Stimulated activated CD8-positive, alpha-beta memory T cell treated with anti-CD3 and anti-CD28 coated beads, Interleukin-4, amount 100 ng/mL, for 4 hours (primary cell): ENCODE measurements at places on chromosomes 7 and 10.
A peak's percentile ranks its signal among the peaks of the same experiment; 100 is the strongest.

DNA sequence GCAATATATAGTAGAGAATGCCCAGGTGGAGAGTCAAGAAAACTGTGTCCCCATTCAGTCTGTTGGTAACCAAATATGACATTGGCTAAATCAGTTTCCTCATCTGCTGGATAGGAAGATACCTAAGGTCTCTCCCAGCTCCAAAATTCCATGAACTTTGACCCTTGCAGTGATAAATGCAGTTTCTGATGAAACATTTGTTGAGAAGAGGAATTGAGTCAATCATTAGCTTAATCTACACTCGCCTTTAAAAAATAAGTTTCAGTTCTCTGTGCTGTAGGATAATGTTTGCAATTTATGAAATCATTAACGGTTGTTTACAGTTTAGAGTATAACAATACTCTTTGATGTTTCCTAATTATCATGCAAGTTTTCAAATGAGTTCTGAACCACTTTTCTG is 38.0 kb upstream of the SLC25A13 start:
- no peak for DNase-seq

GRCh38 chr7:69772718-69773436 is 174.6 kb downstream of the AUTS2 start:
- DNase-seq, result no peak

DNA sequence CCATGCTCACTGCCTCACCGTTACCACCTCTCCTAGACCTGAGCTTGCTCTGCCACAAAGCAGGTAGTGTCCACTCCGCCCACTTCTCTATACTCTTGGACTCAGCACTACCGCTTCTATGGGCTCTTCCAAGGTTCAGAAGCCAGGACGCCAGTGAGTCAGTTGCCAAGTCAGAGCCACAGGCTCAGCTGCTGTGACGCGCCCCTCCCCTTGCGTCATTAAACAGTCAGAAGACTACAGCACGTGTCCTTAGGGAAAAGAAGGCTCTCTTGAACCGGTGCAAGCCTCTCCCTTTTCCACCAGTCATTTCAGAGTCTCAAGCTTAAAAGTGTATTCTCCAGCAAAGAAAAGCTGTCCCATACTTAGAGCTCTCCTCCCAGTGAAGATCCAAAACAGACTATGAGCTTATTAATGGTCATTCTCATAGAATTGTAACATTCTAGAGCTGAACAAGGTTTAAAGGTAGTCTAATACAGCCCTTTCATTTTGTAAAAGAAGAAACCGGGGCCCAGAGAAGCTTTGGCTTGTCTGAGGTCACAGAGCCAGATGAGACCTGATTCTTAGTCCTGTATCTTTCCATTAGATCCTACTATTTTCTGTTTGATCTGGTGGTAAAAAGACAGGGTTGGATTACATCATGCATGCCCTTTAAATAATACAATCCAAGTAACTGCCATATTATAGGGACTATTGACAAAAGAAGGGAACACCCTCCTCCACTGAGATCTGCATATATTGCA is 40.9 kb upstream of the MET start:
- DNase-seq, result no peak

GRCh38 chr7:17598846-17599245 is 300.4 kb downstream of the AHR start:
- no peak for DNase-seq

GRCh38 chr7:80445351-80445750 is 66.5 kb downstream of the GNAT3 start:
- DNase-seq, result no peak

DNA sequence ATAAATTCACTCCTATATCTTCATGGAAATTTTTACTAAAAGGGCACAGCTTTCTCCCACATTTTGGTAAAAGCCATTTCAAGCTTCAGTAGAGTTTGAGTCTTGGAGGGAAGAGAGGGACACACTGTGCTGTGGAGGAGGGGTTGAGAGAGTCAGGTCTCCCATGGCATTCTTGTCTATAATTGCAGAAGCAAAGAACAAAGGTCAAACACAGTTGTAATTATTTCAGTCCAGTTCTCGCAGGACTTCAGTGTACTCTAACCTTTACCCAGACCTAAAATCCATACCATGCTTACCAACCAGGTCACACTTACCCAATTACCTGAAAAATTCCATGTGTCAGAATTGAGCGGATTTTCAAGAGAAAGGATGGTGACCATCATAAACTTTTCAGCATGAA is 298.4 kb downstream of the XPNPEP1 start:
- no peak for DNase-seq

DNA sequence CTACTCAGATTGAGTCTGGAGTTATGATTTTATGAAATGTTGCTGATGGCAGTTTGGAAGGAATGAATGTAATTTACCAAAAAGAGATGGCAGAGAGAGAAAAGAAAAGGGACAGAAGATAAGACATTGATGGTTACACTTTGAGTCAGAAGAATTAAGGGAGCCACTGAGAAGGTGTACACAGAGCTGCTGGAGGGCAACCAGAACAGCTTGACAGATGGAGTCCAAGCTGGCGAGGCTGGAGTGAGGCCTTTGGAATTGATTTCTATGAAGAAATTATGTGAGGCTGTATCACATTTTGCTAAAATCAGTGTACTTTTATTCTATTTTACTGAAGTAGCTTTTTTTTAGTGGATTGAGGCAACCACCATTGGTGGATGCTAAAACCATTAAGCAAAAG is 740.5 kb downstream of the REEP3 start:
- no peak for DNase-seq

GRCh38 chr7:98993024-98993897 is 114.9 kb downstream of the TRRAP start:
- DNase-seq, result no peak

- no peak for DNase-seq
Observed at GRCh38 chr10:112286837-112287818, 3.9 kb downstream of the TECTB start.

DNA sequence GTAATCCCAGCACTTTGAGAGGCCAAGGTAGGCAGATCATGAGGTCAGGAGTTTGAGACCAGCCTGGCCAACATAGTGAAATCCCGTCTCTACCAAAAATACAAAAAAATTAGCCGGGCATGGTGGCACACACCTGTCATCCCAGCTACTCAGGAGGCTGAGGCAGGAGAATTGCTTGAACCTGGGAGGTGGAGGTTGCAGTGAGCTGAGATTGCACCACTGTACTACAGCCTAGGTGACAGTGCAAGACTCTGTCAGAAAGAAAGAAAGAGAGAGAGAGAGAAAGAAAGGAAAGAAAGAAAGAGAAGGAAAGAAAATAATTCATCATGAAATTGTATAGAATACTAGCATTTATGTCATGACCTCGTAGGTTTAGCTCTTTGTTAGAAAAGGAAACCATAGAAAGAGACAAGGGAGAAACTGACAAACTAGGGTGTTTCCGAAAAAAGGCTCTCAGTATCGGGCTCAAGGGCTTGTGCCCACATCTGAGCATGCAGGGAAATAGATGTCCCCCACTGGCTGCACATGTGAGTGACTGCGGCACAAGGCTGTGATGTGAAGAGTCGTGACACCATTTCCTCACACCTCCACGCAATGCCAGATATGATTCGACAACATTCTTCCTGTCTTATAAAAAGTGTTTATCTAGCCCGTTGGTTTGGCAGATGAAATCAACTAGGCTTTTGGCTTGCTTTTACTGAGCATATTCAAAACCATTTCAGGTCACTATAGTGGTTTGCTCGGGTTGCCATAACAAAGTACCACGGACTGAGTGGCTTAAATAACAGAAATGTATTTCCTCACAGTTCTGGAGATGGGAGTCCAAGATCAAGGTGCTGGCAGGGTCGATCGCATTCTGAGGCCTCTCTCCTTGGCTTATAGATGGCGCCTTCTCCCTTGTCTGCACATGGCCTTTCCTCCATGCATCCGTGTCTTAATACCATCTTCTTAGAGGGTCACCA is 2.0 kb downstream of the SRGN start:
- DNase-seq, result peak; percentile 60

DNA sequence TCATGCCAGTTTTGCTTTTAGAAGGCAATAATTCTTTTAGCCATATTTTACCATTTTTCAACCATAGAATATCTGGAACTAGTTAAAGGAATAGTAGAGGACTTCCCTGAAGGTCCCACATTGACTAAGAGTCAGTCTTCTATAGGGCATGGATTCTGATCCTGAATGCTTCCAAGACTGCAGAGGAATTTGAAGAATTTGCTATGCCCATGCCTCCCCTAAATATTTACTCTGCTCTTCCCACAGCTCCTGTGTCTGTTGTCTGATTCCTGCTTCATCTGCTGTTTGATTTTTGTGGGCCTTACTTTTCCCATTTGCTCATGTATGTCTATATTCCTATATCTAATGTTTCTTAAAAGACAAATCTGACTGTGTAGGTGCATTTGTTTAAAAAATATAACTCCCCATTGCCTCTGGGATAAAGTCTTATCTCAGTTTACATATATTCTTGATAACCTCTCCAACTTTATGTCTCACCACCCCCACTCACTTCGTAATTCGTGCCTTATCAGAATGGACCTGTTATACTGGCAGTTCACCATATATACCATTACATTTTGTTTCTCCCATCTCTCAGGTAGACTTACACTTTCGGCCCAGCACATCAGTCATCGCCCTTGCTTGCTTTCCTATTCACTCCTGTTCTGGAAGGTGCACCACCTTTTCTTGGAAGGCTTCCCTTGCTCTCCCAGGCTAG is 33.9 kb downstream of the LRRC4 start:
- DNase-seq, result no peak

DNA sequence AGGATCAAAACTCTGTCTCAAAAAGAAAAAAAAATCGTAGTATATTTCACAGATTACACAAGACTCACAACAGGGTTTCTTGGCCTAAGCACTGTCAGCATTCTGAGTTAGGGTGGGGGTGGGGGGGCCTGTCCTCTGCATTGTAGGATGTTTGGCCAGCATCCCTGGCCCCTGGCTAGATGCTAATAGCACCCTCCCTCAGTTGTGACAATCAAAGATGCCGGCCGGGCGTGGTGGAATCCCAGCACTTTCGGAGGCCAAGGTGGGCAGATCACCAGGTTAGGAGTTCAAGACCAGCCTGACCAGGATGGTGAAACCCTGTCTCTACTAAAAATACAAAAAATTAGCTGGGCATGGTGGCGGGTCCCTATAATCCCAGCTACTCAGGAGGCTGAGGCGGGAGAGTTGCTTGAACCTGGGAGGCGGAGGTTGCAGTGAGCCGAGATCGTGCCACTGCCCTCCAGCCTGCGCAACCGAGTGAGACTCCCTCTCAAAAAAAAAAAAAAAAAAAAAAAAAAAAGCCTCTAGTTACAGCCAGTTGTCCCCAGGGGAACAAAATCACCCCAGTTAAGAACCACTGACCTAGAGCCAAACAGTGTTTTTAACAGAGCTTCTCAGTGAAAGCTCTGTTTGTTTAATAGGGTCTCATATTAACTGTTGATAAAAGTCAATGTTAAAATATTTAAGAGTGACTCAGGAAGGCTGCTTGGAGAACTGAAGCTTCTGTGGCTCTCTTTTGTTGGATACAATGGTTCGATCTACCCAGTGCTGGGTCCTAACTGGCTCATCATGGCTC is 161.0 kb upstream of the FAM171A1 start:
- DNase-seq, result no peak

GRCh38 chr7:103710247-103710646 is 264.2 kb upstream of the SLC26A5 start:
- DNase-seq, result no peak
